ENCODE measurements at places on chromosomes 4 and X.
A peak's percentile ranks its signal among the peaks of the same experiment; 100 is the strongest.

DNA sequence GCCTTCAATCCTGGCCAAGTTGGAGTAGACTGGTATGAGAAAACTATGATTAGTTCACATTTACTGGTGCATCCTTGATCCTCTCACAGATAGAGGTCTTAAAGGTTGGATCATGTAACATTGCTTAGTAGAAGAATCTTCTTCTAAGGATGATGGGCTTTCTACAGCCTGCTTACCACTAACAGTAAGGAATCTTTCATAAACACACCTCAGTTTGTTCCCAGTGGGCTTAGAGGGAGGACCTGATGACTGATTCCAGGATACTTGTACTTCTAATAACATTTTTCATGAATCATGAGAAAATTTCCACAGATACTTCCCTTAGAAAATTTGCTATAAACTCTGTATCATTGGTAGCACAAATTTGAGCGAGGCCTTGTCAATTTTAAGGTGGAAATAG, 40.6 kb downstream of the CCNI start:
- no peak for DNase-seq

DNA sequence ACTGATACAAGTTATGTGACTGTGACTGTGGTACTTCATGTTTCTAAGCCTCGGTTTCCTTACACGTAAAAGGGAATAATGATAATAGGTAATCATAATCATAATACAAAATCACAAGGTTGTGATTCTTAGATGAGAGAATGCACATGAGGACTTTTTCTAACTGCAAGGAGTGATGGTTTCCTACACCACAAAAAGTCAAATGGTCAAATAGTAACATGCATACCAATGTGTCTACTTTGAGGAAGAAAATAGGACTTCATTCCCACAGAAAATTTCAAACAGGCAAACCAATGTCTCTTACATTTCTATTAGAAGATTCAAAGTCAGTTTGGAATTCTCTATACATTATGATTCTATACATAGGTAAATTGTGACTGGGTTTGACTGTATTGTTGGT, 368.7 kb upstream of the FTHL17 start:
- DNase-seq, result no peak

GRCh38 chr4:142475663-142476062, 370.4 kb downstream of the INPP4B start:
- DNase-seq, result no peak

GRCh38 chr4:150123087-150123486, 44.8 kb downstream of the DCLK2 start:
- DNase-seq, result no peak

DNA sequence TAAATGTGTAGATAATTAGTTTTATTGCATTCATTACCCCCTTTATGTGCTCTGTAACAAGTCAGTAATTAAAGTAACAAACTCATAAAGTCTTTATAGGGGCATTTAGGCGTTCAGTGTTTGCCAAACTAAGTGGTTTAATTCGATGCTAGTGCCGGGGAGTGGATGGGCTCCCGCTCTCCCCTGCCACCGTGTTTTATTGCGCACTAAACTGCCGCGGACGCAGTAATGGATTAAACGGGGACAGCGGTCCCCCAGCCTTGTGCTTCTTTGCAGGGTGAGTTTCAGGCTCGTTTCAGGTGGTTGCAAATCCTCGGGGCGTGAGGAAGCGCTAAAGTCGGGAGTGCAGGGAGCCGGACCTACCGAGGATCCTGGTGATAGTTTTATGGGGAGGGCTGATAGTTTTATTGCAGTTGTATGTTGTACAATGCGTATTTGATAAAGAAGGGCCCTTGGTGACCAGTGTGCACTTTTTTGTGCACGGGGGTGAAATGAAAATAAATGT, 1.6 kb upstream of the PHOX2B start:
- DNase-seq, result no peak

DNA sequence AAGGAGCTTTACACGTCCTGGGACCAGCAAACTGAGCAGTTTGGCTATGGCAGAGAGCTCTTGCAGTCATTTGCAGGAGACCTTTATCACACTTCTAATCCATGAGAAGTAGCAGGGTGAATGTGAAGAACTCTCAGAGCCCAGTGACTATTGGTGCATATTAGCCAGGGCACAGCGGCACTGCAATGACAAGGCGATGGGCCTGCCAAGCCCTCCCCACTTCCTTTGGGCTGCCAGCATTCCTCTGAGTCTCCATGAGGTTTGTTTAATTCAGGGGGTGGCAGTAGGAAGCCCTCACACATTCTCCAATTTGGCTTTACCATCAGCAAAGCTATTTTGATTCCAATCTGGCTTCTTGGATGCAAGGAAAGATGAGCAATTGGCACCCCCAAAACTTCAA, 79.2 kb upstream of the TSPAN7 start:
- no peak for DNase-seq

GRCh38 chrX:12999422-12999821, 24.5 kb downstream of the TMSB4X start:
- no peak for DNase-seq

DNA sequence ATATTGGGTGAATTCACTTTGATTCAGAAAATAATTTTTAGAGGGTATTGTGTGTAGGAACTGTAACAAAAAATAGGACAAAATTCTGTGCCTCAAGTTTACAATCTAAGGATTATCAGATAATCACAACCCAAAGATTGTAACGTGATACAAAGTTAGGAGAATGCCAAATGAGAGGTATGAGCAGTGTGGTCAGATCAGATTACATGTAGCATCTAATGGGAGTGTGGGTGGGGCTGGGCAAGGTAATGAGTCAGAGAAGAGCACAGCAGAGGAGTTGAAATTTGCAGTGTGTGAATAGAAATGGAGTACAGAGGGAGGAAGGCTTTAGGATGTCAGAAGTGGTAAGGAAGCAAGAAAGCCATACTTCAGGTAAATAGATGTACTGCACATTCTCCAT, 103.4 kb upstream of the TEX13A start:
- DNase-seq, result no peak

DNA sequence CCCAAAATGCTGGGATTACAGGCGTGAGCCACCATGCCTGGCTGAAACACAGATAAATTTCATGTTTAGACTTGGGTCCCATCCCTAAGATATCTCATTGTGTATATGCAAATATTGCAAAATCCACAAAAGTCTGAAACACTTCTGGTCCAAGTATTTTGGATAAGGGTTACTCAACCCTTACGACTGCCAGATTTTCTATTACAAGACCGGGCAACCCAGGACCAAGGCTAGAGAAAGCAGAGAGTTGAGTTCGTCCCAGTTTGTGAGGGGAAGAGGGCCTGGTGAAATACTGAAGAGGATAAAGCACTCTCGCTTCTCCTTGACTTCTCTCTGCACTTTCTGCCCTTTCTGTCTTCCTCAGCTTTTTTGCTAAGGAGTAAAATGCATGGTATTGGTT, 34.5 kb downstream of the ZFX start:
- DNase-seq, result no peak

- peak; percentile 87 for DNase-seq
These were observed at the start of gene GSPT2 for GRCh38 chrX:51743179-51743957. Gene GSPT2, plus strand, starts transcription at chrX:51743442. Its CDS starts 185 bp downstream, at chrX:51743627.

GRCh38 chr4:41587286-41587685, 49.3 kb downstream of the LIMCH1 start:
- DNase-seq, result no peak

- DNase-seq, result no peak
These were observed 54.5 kb downstream of the CCSER1 start for GRCh38 chr4:90181644-90182043.

DNA sequence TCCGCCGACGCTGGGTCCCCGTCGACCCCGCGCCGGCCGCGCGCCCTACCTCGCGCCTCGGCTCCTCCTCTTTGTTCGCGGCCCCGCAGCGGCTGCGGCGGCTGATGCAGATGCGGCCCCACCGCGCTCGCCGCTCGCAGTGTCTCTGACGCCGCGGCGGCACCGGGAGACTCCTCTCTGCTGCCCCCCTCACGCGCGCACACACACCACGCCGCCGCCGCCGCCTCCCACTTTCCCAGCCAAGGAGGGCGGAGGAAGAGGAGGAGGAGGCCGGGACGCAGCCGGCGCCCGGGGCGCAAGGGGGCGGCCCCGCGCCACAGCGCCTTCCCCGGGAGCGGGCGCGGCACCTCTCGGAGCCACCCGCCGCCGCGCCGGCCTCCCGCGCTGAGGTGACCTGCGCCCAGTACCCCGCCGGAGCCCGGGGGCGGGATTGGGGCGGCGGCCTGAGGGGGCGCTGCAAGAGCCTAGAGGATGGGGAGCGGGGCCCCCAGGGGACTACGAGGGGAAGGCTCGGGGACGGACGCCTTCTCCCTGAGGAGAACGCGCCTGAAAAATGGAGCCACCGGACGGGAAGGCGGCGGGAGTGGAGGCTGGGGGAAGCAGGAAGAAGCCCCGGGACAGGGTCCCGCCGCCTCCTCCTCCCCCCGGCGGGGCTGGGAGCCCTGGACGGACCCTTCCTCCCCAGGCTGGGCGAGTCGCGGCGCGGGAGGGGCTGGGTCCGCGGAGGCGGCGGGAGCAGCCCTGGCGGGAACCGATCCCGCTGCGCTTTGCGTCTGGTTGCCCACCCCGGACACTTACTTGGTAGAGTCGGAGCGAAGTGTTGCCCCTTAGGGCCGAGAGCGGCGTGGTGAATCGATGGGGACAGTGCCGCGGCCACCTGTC, at the start of gene SH3RF1:
TSS of gene SH3RF1 (minus strand) at position 147 of the 882 bp plus-strand sequence. CDS start 1,744 bp downstream, outside the sequence.
- peak; percentile 91 for DNase-seq

DNA sequence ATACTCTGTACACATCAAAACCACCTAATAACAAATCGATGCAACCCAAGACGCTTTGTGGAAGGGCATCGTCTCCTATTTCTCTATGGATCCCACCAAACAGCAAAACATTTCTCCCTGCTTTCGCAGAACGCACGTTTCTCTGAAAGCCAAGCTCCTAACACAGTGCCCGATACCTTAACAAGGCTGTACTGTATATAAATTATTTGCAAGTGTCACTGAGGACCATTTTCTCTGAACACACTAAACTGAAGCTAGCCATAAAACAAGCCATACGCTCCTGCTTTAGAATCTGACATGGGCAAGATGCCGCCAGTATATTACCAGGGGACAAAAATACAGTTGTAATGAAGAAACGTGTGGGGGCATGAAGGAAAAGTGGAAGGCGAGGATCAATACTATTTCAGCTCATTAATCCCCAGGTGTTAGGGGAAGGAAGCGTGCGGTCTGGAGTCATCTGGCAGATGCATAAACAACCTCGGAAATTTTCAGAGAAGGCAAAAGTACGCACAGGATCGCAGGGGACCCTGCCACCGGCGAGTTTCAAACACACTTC, 703 bp downstream of the KCNIP4 start:
- no peak for DNase-seq

GRCh38 chrX:110745288-110745687, 50.3 kb downstream of the CHRDL1 start:
- DNase-seq, result no peak

DNA sequence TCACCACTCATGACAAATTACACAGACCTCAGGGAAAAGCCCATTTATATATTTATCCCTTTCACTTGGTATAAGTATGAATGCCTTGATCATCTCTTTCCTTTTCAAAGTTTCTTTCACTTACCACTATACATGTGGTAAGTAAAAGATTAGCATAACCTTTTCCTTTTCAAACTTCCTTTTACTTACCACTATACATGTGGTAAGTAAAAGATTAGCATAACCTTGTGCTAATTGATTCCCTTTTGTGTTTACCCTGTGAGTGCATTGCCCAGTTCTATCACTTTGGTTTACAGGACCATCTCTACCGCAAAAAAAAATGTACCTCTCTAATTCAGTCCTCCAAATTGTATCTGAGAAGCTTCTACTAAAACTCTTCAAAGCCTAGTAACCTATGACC, 32.7 kb upstream of the TCEANC start:
- no peak for DNase-seq

DNA sequence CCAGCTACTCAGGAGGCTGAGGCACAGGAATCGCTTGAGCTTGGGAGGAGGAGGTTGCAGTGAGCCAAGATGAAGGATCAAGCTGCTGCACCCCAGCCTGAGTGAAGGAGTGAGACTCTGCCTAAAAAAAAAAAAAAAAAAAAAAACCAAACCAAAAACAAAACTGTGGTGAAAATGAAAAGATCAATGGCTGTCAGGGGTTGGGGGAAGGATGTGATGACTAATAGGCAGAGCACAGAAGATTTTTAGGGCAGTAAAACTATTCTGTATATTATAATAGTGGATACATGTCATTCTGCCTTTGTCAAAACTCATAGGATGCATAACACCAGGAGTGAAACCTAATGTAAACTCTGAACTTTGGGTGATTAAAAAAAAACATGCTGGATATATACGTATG, 69.9 kb upstream of the ELOVL6 start:
- no peak for DNase-seq

DNA sequence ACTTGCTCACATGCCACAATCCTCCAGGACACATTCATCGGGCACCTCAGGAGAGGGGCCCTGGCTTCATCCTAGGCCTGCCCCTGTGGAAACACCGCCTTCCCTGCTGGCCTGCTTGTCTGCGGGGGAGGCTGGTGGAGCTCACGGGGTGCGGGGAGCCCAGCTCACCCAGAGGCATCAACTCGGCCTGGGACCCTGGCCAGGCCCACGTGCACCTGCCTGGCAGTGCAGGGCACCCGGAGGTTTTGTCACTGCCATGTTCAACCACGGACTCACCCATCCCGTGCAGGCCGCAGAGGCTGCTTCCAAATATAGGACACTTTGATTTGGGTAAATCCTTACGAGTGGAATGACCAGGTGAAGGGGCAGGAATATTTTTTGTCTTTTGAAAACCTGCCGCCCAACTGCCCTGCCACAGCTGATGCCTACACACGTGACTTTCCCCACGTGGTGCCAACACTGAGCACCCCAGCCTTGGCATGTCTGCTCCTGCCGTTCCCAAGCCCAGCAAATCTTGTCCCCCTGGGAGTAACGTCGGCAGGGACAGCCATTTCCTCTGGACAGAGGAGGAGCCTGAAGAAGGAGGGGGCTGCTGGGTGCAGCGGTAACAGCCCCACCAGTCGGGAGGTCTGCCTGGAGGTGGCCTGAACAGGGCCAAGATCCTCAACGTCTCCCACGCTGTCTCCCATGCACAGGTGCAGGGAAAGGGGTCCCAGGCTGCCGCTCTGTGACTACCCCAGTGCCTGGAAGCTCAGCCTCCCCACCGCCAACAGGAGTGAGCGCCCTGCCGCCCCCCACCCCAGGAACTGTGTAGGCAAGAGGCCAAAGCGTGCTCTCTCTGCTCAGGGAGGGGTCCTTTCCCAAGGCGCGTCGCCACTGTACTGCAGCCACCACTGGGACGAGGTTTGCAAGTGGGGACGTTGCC, 8.5 kb downstream of the MXD4 start:
- DNase-seq, result peak; percentile 10

DNA sequence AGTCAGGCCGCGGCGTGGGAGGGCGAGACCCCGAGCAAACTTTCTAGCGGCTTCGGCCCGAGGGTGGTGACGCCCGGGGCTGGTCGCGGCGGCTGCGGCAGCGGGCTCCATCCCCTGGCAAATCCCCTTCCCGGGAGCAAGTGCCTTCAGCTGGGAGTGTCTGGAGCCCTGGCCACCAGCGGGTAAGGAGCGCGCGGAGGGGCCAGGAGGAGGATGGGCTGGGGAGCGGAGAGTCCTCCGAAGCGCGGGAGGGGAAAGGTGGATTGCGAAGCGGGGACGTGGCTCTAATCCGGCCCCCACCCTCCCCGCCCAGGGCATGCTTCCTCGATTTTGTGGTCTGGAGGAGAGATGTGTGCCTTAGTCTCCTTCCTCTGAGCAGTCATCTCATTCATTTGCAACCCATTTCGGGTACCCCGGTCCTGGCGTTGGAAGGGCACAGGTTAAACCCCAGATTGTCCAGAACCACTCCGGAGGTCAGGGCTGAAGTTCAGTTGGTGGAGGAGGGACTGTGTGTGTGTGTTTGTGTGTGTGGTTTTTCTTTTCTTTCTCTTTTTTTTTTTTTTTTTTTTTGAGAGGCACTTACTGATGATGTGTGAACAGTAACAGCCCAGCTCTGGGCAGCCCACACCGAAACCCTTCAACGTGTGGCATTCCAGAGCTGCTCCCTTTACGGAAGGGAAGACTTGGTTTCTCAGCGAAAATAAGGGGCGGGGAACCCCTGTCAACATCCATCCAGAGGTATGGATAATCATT, 516 bp downstream of the SGMS2 start:
- peak; percentile 38 for DNase-seq

Data from testis (tissue), 5 donors.